ENCODE measurements at places on chromosomes 5 and 9.

DNA sequence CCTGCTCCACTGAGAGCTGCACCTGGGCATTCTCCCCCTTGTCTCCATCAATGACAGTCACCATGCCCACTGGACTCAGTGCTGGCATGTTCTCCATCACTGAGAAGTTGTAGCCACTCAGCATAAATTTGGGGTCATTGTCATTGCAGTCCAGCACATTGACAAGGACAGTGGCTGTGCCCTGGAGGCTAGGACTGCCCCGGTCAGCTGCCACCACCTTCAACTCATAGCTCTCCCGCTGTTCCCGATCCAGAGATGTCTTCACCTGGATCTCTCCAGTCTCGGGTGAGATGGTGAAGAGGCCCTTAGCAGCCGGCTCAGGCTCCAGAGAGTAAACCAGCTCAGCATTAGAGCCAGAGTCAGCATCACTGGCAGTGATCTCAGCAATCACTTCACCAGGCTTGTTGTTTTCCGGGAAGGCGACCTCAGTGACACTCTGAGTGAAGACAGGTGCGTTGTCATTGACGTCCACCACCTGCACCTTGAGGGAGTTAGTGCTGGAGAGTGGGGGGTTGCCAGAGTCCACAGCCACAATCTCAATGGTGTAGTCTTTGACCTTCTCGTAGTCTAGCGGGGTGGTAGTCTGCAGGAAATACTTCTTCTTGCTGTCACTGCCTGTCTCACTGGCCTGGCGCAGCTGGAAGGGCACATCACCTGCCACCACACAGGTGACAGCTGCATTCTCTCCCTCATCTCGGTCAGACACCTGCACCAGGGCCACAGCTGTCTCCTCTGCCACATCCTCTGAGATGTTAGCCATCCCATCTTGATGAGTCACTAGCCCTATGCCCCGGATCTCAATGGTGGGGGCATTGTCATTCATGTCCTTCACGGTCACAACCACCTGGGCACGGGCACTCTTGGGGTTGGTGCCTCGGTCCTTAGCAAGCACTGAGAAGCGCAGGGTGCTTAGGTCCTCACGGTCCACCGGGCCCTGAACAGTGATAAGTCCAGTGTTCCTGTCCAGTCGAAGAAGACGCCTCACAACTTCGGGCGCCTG is 13.5 kb downstream of the PCDH1 start:
- DNase-seq, result no peak

- no peak for DNase-seq
These were observed 24.7 kb downstream of the AMBP start for GRCh38 chr9:114053246-114054005.

DNA sequence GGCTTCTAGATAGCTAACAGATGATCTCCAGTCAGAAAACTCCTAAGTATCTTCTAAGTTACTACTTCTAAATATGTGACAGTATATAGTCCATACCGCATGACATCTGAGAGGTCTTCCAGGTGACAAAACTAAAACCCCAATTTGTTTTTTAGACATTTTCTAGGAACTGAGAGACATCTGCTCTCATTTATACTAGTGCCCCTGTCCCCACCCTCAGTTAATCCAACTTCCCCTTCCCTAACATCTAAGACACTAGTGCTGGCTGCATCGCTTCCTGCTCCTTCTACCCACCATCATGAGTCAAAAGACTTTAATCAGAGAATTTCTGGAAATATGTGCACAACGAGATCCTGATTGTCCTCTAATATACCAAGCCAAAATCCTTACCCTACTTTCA is 37.9 kb downstream of the FBXW11 start:
- no peak for DNase-seq

GRCh38 chr5:162209005-162209605 is 141.5 kb downstream of the GABRG2 start:
- DNase-seq, result peak; percentile 12

DNA sequence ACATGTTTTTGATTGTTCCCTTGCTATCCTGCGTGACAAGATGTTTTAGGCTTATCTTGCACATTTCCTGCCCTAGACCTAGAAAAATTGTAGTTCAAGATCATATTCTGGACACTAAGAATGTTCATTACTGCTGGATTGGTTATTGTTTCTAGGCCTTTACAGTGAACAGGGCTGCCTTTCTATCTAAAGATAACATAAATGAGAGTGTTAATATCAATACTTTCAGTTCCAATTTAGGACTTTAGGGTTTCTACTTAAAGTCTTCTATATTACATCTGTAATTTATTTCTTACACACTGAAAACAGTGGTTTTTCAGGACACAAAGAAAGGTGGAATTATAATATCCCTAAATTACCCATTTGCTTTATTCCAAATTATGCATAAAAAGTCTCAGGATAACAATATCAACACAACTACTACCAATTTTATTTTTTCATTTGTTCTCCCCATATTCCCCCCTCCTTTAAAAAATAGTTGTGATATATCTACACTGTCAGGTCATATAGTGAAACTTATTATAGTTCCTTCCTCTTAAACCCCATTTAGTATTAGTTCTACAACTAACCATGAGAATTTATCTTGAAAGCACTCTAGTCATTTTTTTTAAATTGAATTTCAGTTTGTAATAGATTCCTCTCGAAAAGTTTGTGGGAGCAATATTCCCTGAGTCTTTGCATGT is 293.9 kb upstream of the RIOK2 start:
- no peak for DNase-seq

DNA sequence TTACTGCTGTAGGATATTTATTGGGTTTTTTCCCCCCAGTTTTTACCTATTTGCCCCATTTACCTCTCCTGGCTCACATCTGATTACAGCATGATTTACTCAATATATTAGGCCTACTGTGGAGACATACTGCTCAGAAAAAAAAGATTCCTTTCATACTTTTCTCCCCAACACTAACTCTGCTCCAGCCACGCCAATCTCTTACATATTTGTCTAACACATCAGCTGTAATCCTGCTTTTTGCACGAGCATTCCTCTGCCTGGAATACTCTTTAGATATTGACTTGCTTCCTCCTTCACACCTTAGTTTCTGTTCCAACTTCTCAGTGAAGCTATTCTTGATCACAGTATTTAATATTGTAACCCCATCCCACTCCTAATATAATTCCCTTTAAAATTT is 158.1 kb upstream of the VCAN start:
- DNase-seq, result no peak

Data from NCI-H748 treated with DMSO at 0.1 percent for 48 hours (cell line).